ENCODE measurements at places on chromosomes 12 and 14.
A peak's percentile ranks its signal among the peaks of the same experiment; 100 is the strongest.

- no peak for DNase-seq
Measured at GRCh38 chr12:72274931-72275330, 2.8 kb downstream of the TRHDE start.

GRCh38 chr14:65211341-65211987, 109.1 kb upstream of the MAX start:
- DNase-seq, result no peak

GRCh38 chr14:87014856-87015255, 978.1 kb downstream of the GALC start:
- DNase-seq, result no peak

- DNase-seq, result peak; percentile 66
Measured at GRCh38 chr12:128267651-128268378, 845 bp downstream of the TMEM132C start.

DNA sequence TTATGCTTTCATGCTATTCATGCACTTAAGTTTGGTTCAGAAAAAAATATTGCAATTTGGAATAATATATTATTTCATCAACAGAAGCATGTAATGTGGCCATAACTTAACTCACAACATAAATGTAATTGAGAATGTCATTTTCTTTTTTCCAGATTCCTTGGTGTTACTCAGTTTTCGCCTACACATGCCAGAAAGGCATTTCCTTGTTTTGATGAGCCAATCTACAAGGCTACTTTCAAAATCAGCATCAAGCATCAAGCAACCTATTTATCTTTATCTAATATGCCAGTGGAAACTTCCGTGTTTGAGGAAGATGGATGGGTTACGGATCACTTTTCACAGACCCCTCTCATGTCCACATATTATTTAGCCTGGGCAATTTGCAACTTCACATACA, 14.4 kb downstream of the TRHDE start:
- no peak for DNase-seq

- no peak for DNase-seq
Measured at GRCh38 chr12:2495417-2496112, 299.2 kb upstream of the FKBP4 start.

GRCh38 chr12:110102255-110102654, 21.9 kb upstream of the IFT81 start:
- no peak for DNase-seq

- no peak for DNase-seq
Measured at GRCh38 chr12:56476972-56477432, 8.6 kb downstream of the SPRYD4 start.

GRCh38 chr12:66047411-66048021, 83.0 kb downstream of the LLPH start:
- no peak for DNase-seq

DNA sequence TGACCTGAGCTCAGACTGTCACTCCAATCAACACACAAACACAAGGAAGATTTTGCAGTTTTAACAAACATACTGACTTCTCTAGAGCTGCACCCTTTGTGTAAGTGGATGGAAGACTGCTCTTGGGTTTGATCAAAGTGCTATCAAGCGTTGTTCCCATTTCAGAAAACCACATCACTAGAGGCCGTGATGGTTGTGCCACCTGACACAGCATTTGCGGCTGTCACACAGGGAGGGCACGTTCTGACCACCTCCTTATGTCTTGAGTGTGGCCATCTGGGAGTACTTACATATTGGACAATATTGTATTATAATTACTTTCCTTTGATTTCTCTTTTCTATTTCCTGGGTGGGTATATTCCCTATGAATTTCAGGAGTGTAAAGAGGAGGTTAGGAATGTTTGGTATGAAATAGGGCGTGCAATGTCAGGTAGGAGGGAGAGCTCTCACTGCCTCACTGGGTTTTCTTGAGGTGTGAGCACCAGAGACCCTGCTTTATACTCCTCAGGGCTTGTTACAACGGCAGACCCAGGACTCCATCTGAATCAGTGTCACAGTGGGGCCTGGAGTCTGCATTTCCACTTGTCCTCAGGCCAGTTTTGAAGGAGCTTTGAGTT, 74.3 kb downstream of the SYNE3 start:
- no peak for DNase-seq

- no peak for DNase-seq
Measured at GRCh38 chr12:44058366-44058765, 222.5 kb downstream of the TMEM117 start.

DNA sequence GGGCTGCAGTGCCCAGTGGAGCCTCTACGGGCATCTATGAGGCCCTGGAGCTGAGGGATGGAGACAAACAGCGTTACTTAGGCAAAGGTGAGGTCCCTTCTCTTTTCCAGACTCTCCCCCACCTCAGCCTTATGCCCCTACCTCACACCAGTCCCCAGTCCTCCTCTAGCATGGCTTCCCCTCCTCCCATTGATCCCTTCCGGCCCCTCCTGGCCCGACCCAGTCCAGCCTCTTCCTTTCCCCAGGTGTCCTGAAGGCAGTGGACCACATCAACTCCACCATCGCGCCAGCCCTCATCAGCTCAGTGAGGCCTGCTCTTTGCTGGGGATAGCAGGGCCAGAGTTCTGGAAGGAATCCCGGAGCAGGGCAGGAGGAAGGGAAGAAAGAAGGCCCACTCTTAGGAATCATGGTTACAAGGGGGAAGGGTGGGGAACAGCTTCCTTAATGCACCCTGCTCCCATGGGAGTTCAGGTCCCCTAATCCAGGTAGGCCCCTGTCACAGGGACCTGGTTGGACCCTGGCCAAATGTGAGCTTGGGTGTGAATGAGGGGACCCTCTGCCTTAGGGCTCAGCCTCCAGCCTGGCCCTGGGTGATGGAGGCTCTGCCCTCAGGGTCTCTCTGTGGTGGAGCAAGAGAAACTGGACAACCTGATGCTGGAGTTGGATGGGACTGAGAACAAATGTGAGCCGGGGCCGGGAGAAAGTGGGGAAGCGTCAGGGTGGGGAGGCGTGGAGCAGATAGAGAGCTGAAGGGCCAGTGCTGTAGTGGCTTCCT, 2.2 kb downstream of the ENO2 start:
- DNase-seq, result no peak

DNA sequence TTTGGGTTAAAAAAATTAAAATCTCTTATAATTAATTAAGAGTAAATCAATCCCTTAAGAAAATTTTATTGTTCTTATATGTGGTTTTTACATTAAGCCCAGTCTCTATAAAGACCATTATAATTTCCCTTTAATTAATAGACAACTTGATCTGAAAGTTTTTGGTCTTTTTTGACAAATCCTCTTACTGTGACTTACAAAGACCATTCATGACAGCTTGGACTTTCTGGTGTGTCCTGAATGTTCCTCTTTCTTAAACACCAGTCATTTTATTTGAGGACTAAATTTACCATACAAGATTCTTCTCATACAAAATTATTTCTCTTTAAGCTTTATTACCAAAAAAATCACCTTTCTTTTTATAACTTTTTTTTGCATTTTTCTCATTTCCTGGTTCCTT, 368.3 kb downstream of the ADGRD1 start:
- no peak for DNase-seq

DNA sequence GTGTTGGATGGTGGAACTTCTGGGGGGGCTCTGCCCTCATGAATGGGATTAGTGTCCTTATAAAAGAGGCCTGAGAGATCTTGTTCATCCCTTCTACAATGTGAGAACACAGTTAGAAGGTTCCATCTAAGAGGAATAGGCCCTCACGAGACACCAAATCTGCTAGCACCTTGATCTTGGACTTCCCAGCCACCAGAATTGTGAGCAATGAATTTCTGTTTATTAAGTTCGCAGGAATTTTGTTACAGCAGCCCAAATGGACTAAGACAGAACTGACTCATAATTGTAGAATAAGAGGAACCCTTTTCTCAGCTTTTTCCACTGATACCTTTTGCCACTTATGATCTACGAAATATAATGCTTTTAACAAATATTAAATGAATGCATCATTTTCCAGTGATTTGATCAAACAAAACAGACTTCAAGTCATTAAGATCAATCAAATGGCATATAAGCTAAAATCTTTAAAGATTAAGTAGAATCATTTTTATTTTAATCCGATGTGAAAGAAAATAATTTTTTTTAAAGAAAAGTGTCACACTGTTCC, 68.2 kb downstream of the HECTD1 start:
- DNase-seq, result no peak

DNA sequence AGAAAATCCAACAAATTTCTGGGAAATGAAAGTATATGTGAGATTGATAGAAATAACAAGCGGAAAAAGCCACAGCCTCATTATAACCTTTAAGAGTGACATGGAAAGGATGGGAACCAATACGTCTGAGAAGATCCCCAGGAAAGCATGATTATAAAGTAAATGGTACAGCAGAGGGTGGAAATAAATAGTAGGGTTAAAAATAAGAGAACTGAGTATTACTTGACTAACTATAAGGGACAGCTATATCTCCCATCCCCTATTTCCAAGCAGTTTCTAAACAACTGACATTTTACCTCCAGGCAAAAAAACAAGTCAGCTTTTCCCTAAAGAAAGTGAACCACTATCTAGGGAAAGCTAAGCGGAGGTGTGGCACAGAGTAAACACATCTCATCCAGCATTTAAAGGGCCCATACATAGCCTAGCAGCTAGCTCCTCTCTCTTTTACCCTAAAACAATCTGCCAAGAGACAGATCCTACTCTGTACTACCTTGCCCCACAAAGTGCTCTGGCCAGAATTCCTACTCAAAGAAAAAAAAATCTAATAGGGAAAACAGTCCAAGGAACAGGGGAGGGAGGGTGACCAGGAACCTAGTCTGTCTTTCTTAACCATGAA, 11.2 kb downstream of the OSBPL8 start:
- no peak for DNase-seq

DNA sequence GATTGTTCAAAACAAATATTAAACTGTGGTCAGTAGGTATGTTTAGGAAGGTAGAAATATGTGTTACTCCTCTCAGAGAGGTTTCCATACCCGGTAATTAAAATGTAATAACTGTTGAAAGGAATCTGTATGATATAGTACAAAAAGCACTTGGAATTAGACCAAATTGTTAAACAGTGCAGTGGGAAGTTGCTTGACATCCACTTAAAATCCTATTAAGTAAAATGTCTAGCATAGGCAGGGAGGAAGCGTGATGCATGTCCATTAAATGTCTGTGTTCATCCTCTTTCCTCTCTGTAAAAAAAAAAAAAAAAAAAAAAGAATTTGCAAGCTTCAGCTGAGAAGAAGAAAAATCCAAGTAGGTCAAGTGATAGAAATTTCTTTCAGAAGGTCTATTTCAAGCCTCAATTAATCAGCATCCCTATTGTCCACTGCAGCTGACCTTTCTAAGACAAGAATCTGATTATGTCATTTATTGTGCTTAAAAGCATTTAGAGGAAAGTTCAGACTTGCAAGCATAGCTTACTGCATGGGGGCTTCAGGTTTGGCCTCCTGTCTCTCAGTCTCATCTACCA, 265.6 kb upstream of the RGS6 start:
- no peak for DNase-seq

GRCh38 chr12:105357162-105357691, 26.7 kb downstream of the C12orf75 start:
- DNase-seq, result no peak

- no peak for DNase-seq
Measured at GRCh38 chr12:121448771-121449315, 48.9 kb downstream of the RNF34 start.

- DNase-seq, result no peak
Measured at GRCh38 chr12:50764286-50765094, 589 bp downstream of the ATF1 start.

GRCh38 chr14:67079846-67080245, 109.4 kb upstream of the GARIN2 start:
- DNase-seq, result no peak

- no peak for DNase-seq
Measured at GRCh38 chr12:80374615-80375014, 69.4 kb upstream of the PTPRQ start.

GRCh38 chr12:82852529-82852928, 165.8 kb downstream of the TMTC2 start:
- no peak for DNase-seq

DNA sequence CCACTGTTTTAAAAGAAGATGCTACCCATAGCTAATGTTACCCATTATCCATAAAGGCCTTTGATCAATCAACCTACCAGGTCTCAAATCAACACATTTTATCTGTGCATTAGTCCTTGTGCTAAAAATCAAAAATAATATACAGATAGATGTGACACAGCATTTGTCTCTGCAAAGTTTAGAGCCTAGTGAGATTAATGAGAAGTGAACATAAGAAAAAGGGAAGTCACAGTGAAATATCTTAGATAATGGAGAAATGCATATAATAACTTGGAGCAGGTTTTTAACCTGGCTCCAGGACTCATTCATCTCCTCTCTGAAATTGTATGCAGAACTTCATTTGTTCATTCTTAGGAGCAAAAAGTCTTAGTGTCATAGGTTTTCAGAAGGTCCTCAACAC, 7.2 kb downstream of the PDE3A start:
- no peak for DNase-seq

- DNase-seq, result no peak
Measured at GRCh38 chr14:90275820-90276219, 19.5 kb downstream of the PSMC1 start.

DNA sequence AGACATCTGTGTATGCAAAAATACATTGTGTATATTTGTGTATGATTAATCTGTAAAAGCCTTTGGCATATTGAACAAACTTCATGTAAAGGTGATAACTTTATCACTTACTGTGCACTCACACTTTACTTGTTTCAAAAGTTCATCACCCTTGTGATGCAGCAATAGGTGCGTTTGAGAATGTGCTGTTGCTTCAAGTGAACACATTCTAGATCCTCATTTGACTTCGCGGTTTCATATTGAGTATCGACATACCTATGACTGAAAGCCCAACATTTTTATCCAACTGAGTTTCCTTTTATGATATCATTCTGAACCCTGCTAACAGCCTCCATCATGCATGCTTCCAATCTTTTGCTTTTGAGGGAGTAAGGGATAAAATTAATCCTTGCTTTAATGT, 1086.9 kb downstream of the TMEM121 start:
- no peak for DNase-seq

DNA sequence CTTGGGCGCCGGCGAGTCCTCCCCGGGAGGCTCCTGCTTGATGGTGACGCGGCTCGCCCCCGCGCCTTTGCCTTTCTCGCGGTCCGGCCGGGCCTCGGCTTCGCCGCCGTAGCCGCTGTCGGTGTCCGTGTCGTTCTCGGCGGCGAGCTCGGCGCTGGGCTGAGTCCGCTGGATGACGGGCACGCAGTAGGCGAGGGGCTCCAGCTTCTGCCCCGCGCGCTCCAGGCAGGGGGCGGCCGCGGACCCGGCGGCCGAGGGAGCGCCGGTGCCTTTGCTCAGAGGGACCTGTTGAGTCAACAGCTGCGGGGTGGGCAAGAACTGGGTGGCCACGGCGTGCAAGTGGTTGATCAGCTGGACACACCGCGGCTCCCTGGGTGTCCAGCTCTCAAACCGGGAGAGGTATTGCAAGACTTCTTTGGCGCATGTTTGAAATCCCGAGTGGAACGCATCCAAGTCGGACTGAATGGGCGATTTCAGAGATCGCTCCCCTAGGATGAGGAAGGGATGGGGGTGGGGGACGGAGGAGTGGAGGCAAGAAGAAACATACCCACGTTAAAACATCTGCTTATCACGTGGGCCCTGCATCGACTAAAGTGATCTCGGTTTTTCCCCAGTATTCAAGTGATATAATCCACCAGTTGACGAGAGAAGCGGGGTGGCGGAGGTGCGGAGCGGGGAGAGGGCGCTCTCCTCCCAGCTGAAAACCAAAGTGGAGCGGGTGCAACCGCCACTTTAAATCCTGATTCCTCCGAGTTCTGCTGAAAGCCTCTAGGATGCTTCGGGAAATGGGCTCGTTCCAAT, 2.0 kb downstream of the BHLHE41 start:
- peak; percentile 66 for DNase-seq

GRCh38 chr14:90299408-90299807, 32.3 kb downstream of the NRDE2 start:
- DNase-seq, result no peak

All from kidney (tissue), 22 donors.